ENCODE measurements at places on chromosomes 6 and 20.

GRCh38 chr6:140970485-140970884, 1162.2 kb upstream of the GJE1 start:
- DNase-seq, result no peak

DNA sequence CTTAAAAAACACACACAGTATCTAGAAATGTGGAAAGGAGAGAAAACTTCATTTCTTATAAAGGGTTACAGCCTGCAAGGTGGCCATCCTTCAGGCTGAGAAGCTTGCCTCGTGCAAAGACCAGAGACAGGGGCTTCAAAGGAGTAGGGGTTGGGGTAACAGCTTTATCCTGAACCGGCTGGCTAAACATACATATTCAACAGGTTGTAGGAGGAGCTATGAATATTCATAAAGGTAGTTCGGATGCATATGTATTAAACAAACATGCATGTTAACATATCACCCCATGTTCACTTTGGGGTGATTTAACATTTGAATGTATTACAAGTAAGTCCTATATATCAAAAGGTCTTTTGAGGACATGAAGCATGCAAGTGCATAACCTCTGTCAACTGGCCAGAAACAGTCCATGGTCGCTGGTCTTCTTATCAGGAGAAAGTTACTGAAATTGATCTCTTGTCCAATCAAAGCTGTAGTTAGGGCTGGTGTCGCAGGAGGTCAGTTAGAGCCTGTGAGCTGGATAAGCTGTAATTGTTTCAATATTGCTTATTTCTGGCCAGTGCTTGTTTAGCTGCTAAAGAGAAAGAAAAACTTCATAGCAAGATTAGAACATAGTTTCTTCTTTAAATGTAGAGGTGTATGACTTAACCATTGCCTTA, 2.3 kb upstream of the STMND1 start:
- DNase-seq, result no peak

GRCh38 chr20:496126-496696, 33.9 kb upstream of the TBC1D20 start:
- DNase-seq, result no peak

DNA sequence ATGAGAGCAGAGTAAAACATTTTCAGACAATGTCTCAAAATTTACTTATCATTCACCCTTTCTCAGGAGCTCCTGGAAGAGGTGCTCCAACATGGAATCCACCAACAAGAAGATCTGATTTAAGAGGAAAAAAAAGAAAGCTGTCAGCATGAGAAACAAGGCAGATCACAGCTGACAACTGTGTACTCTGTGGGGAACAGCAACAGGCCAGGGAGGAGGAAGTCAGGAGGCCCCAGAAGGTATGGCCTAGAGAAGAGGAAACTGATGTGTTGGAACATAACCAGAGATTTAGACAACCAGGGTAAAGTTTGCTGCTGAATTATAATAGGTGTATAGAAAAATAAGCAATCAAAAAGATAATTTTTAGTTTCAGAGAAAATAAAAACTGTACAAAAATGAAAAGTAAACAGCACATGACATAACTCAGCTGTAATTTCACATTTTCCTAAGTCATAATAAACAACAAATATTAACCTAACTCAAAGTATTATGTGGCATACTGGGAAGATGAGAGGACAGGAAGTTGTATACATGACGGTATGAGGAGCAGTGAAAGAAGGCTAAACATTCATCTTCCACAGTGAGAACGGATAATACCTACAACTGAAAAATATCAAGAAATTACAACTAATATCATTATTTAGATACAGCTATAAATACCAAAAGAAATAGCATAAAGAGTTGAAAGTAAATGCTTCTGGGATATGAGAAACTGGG, 113.6 kb upstream of the EMILIN3 start:
- DNase-seq, result no peak

- DNase-seq, result no peak
Measured at GRCh38 chr20:1844325-1845162, 50.7 kb upstream of the SIRPA start.

- no peak for DNase-seq
Measured at GRCh38 chr6:73514746-73515110, 6.1 kb downstream of the EEF1A1 start.

DNA sequence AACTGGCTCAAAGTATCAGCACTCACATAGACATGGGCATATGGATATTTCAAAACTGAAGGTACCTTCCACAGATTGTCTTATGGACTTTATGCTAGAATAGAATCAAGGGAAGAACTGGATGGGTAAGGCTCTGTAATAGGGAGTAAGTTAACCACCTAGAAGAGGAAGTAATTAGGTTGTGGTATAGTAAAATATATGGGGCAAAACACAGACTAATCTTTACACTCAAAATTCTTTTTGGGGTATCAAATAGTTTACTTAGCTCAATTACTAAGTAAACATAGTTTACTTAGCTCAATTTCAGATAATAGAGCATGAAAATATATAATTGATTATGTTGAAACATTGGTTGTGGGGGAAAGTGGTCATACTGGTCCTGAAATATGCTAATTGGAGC, 94.2 kb upstream of the ATXN1 start:
- DNase-seq, result no peak

GRCh38 chr6:107616775-107617174, 126.9 kb downstream of the SOBP start:
- DNase-seq, result no peak

DNA sequence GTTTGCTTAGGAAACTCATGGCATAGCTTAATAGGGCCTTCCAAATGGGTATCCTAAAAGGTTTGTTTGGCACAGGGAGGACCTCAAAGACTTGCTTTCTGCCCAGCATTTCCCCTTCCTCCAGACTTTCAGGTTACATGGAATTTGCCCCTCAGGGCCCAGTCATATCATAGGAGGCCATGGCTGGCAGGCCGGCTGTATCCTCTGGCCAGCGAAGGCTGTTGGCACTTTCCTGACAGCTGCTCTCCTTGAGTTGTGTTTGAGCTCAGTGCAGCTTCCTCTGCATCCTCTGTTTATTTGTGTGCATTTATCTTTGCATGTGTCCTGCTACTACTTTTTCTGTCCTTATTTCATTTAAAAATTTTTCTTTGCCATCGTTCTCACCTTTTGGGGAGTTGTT, 90.9 kb downstream of the ANKS1A start:
- no peak for DNase-seq

All from T-helper 9 cell (primary cell).